ENCODE measurements at places on chromosomes 3 and 15.

DNA sequence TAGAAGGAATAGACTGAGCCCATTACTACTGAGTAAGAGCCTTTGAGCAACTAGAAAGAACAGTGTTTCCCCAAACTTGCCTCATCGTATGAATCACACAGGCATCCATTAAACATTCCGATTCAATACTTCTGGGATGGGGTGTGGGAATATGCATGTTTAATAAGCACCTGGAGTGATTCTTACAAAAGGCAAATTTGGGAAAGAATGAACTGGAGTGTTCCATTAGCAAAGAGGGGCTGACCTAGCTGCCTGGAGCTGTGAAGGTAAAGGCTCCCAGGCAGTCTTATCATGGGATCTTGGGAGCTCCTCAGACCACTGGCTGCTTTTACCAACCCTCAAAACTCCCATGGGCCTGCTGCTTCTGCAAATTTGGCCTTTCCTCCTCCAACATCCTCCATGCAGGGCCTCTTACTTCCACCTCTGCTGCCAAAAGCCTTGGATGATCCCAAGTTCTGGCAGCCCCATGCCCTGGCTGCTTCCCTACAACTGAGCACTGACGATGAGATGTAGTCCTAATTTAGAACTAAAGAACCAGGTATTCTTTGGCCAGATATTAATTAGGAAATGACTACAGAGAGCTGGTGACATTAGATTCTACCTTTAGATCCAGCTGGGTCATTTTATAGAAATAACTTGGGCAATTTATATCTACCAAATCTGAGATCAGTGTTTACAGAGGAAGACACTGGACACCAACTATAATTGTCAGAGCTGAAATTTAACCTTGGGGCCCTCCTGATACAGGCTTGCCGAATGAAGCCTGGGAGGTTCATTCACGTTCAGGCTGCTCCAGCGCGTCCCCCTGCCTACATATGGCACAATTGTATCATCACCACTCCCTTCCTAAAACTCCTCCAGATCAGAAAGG, 11.2 kb upstream of the HOMER2 start:
- DNase-seq: no peak

GRCh38 chr3:42653560-42654330, at the start of gene ZBTB47:
Gene ZBTB47 (plus strand): TSS chr3:42653697. CDS start chr3:42658356, 4,659 bp downstream.
- DNase-seq: peak; percentile 53

- DNase-seq: no peak
Measured at GRCh38 chr15:39128746-39129145, 452.1 kb upstream of the THBS1 start.

GRCh38 chr3:122235147-122235546, 51.7 kb downstream of the CASR start:
- no peak for DNase-seq

GRCh38 chr3:156630081-156630772, 44.2 kb upstream of the TIPARP start:
- DNase-seq: no peak

DNA sequence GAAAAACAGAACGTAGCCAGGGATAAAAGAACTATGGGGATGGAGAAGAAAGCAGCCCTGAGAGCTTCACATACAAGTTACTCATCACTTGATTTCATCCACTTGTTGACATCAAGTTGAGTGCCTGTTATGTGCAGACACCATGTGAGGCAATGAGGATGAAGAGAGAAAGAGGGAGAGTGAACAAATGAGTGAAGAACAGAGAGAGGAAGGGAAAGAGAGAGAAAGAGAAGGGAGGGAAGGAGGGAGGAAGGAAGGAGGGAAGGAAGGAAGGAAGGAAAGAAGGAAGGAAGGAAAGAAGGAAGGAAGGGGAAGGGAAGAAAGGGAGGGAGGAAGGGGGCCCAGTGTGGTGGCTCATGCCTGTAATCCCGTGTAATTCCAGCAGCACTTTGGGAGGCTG, 72.3 kb upstream of the SMAD3 start:
- DNase-seq: no peak

GRCh38 chr15:40853241-40853890, 9.5 kb downstream of the SPINT1 start:
- DNase-seq: no peak

GRCh38 chr3:43162230-43163084, 56.6 kb upstream of the POMGNT2 start:
- no peak for DNase-seq

DNA sequence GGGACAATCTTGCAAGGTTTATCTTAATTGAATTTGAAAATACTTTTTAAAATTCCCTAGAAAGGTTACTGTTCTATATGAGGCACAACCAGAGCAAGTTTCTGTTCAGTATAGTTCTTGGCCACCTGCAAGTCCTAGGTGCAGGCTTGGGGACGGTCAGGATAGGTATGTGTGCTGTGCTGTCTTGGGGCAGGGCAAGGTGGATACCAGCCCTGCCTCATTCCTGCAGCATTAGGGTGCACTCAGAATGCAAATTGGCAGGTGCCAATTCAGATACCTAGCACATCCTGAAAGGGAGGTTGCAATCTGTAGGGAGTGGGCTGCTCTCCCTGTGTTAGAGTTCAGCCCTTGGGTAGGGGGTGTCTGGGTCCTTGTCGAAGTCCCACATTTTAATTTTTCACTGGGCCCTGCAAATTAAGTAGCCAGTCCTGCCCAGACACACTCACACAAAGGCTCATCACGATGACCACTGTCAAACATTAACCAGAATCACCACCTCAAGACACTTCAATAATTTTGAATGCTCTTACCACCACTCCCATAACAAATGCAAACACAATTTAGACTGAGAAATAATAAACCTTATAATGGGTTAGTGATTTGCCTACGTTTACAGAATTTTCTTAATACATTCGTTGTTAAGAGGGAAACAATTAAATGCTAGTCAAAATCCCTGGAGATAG, 838.0 kb upstream of the NR2F2 start:
- DNase-seq: no peak

GRCh38 chr15:51803965-51804364, 25.5 kb upstream of the TMOD3 start:
- no peak for DNase-seq

DNA sequence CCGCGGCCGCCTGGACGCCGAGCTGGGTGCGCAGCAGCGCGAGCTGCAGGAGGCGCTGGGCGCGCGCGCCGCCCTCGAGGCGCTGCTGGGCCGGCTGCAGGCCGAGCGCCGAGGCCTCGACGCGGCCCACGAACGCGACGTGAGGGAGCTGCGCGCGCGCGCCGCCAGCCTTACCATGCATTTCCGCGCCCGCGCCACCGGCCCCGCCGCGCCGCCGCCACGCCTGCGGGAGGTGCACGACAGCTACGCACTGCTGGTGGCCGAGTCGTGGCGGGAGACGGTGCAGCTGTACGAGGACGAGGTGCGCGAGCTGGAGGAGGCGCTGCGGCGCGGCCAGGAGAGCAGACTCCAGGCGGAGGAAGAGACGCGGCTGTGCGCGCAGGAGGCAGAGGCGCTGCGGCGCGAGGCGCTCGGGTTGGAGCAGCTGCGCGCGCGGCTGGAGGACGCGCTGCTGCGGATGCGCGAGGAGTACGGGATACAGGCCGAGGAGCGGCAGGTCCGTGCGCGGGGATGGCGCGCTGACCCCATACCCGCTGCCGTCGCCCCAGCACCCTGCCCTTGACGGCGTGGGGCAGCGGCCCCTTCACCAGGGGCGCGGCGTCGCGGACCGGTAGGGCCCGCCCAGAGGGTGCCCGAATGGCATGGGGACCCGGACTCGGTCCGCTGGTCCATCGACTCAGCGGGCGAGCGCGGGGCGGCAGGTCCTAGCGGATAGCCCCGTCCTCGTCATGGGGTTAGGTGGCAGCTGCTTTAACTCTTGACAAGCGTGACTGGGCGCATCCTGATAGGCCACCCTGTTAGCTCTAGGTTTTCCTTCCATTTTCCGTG, 848 bp downstream of the SYNM start:
- no peak for DNase-seq
